IMR-90 (cell line): ENCODE measurements at places on chromosomes 4 and X. TPM values are rescaled to one million over a fixed set of nuclear protein-coding genes. Genes with fewer than 3 reads are reported as not detected.

GRCh38 chr4:94338681-94339351 lies 3.8 kb downstream of the HPGDS start:
- no peak for DNase-seq

GRCh38 chr4:124641715-124642381 lies 70.7 kb downstream of the ANKRD50 start:
- DNase-seq: peak; percentile 94

DNA sequence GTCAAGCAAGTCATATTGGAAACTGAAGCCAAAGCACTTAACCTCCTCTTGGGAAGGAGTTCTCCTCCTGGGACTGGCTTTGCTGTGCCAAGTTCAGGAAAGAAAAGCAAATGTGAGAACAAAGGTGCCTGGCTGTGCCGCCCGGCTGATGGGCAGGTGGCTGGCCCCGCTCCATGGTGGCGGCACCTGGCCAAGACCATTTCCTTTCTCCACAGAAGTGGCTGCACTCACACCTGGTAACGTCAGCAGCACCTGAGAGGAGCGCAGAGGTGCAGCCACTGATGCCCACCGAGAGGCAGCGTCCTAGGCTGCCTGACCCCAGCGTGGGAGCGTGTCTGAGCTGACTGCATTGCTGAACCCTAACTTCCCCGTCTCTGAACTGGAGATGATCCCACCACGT lies 54.3 kb downstream of the DCTD start:
- DNase-seq: no peak

DNA sequence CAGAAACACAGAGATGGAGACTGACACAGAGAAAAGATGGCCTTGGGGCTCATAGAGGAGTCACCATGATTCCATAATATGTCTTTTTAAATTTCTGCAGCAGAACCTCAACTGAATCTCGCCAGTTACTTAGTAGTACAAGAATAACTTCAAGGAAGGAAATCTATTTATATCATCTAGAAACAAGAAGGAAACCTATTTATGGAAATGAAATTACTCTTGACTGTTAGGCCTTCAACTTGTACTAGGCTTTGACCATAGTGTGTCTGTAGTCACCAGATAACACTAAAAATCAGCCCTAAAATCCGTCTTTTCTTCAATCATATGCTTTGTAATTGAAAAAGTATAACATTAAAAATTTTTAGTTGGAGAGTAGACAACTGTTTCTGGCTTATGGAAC lies 740.4 kb downstream of the TRIML1 start:
- no peak for DNase-seq

Gene CTAG1A
- not detected in 2 replicates for total RNA-seq

Gene ADH7
- total RNA-seq: not detected in 2 replicates

Gene XPNPEP2
- total RNA-seq: under 0.01 TPM in 1 of 2 replicates, not detected in the other

DNA sequence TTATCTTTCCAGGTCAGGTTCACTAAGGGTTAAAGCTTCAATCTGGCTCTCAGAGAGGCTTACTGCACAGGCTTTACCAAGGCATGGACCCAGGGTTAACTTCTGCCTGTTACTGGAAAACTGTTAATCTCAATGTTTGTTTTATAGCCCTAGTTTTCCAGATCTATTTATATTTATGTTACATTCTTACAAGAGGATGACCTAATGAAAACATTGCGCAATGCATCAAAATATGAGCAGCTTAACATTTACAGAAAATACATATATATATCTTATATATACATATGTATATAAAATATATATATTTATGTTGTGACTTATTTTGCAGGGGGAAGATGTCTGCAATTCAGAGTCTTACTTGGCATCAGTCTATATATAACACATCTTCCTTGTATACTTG lies 112.3 kb downstream of the PCDH19 start:
- DNase-seq: no peak

Gene EVC
- 15.3 and 16.8 TPM in 2 replicates for total RNA-seq

DNA sequence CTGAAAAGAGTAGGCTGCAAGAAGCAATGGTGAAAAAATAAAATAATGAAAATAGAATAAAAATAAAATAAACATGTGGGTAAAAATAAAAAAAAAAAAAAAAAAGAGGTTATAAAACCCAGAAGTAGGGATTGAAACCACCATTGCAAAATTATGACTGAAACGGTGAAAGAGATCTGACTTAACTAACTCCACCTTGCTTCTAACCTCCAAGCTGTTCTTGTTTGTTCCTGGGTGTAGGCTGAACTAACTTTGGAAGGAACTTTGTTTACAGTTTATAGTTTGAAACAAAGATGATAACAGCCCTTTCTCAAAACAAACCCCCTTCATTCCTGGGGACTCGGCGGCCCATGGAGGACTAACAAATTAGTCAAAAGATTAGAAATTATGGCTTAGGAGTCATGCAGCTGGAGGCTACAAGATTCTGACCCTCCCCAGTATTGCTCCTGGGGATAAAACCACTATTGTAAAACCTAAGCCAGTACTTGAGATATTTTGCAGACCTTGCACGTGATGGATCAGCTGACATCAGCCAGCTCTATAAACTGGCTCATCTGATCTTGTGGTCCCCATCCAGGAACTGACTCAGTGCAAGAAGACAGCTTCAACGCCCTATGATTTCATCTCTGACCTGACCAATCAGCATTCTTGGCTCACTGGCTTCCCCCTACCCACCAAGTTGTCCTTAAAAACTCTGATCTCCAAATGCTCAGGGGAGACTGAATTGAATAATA lies 30.4 kb downstream of the DDX60L start:
- peak; percentile 83 for DNase-seq

DNA sequence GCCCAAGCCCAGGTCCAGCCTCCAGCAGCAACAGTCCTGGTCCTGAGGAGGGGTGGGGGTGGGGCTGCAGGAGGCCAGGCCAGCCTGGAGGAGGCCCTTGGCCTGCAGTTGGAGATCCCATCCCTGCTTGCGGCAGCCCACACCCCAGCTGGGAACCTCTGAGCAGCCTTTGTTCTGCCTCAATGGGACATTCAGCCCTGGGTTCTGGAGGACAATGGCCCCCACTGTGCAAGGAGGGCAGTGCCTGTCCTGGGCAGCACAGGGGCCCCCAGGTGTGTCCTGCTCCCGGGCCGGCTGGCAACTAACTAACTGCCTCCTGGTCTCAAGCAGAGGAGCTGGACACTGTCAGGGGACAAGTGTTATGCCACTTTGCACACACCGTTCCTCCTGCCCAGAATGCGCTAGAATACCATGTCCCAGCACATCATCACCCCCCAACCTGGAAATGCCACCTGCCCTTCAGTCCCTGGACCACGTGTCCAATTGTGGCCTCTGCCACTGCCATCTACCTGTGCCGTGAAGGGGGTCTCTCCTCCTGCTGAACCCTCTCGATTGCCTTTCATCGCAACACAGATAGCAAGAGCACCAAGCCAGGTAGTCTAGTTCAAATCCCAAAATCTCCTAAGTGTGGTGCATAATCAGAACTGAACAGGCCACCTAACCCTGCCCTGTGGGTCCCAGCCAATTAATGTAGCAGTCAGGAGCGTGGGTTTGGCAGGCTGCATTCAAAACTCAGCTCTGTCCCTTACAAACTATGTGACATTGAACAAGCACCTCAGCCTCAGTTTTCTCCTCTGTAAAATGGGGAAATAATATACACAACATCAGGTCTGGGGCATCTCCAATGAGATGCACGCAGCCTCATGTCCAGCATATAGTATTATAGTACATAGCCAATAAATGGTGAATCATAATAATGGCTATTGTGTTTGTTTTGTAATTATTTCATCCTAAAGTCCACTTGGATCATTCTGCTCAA lies 8.8 kb downstream of the PPP2R2C start:
- no peak for DNase-seq
